Stimulated activated CD8-positive, alpha-beta memory T cell treated with anti-CD3 and anti-CD28 coated beads, Interleukin-15, amount 100 ng/mL, for 24 hours (primary cell): ENCODE measurements at places on chromosomes 12 and 14.

GRCh38 chr14:45247427-45247826, 5.6 kb downstream of the MIS18BP1 start:
- no peak for DNase-seq

DNA sequence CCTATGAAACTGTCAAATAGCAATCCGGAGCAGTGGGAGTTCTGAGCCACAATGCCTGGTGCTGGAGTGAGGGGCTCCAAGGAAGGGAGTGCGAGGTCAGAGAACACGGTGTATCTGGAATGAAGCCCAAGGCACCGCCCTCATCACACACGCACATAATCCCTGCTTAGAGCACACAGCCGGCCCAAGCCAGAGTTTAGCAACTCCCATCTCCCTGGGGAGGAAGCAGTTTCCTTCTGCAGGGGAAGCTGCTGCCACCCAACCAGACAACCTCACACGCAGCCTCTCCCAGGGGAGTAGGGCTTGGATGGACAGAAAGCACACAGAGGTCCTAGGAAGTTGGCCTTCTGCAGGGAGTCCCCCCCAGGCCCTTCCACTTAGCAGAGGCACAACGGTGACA, 31.3 kb downstream of the ACTN1 start:
- DNase-seq: no peak

DNA sequence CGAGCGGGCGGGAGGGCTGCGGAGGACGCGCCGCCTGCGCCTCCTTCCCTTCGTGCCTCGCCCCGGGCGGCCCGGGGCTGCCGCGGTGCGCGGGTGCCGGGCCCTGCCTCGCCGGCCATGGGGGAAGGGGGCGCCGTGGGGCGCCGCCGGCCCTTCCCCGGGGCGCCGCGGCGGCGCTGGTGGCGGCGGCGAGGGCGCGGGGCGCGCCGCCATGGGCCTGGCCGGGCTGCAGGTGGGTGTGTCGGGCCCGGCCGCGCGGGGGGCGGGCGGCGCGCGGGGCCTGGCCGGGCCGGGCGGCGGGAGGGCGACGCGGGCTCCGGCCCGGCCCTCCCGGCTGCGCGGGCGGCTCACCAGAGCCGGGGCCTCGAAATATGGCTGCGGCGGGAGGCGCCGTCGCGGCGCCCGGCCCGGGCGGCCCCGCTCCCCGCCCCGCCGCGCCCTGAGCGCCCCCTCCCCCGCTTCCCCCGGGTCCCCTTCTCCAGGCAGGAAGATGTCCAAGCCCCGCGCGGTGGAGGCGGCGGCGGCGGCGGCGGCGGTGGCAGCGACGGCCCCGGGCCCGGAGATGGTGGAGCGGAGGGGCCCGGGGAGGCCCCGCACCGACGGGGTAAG, 5.1 kb downstream of the KMT5A start:
- no peak for DNase-seq

DNA sequence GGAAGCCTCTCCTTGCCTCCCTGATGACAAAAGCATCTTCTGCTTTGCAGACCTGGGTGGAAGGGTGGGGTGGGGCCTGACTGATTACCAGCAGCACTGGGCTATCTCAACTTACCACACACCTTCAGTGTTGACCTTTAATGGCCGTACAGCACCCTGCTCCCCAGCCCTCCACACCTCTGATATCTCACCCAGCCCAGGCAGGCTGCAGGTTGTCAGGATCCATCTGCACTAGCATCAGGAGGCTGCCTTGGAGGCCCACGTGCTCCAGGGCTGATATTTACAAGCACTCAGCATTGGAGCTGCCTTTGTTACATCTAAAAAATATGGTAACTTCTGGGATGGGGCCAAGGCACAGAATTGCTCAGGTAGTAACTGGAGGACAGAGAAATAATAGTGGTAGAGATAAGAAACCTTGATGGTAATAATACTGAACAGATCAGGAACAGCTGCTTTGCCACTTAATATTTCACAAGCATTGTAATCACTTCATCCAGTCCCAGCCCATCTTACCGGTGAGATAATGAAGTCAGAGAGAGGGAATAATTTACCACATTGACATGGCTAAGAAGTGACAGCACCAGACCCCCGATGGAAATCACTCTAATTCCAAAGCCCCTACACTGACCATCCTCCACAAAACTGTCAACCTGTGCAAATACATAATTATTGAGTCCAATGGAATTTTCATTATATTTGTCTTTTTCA, 125.2 kb upstream of the RFLNA start:
- DNase-seq: no peak

- DNase-seq: no peak
Measured at GRCh38 chr14:104678346-104678745, 11.1 kb upstream of the INF2 start.

DNA sequence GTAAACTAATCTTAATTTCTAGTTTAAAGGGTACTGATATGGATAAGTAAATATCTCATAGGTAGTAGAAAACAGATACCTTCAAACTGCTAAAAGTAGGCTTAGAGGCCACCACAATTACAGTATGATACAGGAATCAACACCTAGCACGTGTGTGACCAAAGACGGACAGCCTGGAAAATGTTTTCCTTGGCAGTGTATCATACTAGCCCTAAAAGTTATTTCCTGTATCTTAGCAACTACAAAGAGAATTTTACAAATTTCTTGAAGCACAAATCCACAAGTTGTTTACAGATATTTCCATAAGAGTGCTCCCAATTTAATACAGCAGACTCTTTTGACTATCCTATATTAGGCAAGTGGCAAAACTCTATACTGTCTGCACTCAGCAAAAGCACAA, 106.0 kb downstream of the ITPR2 start:
- DNase-seq: no peak

DNA sequence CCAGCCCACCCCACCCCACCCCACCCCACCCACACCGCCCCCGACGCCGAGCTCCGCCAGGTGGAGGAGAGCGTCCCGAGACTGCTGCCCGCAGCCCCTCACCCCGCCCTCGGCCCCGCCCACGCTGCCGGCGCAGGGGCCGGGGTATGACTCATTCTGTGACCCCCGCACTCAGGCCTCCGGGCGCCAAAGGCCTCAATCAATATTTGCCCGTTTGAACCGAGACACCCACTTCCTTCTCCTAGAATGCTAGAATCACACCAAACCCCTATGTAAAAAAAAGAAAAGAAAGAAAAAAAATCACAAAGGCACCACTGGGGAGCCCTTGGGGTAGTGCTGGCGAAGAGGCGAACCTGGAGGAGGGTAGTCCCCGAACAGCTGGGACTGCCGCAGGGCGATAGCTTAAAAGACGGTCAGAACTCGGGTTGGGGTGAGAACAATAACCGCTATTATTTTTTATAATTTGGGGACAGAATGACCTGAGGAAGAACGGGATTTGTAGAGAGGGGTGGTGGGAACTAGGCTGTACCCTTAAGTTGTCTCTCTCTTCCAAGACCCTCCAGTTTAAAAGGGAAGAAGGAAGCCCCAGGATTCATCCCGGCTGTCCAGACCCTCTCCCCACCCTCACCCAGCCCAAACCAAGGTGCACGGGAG, 894 bp downstream of the KRT8 start:
- DNase-seq: no peak

- no peak for DNase-seq
Measured at GRCh38 chr12:50186681-50187080, 19.5 kb upstream of the CERS5 start.

GRCh38 chr12:128204711-128205110, 62.3 kb upstream of the TMEM132C start:
- DNase-seq: no peak

DNA sequence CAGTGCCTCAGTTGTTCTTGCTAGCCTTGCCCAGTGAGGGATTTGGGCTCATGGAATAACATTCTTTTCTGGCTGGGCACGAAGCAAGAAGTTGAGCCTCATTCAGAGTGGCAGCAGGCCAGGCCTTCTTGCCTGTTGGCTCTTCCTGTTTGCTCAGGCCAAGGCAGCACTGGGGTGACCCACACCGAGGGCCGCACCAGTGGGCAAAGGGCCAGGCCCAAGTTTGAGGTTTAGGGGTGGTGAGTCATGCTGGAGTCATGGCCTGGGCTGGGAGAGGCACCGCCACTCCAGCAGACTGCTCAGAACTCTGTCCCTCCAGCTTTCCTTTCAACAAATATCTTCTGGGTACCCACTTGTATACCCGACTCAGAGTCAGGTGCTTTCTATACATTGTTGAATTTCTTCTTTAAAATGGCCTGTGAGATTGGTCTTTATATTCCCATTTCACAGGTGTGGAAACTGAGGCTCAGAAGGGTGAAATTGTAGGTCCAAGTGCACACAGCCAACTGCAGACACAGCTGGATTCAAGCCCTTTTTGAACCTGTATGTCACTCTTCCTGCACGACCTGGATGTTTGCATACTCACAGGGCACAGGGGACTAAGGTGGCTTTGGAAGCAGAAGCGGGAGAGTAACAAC, 279.4 kb downstream of the FOXN3 start:
- no peak for DNase-seq

DNA sequence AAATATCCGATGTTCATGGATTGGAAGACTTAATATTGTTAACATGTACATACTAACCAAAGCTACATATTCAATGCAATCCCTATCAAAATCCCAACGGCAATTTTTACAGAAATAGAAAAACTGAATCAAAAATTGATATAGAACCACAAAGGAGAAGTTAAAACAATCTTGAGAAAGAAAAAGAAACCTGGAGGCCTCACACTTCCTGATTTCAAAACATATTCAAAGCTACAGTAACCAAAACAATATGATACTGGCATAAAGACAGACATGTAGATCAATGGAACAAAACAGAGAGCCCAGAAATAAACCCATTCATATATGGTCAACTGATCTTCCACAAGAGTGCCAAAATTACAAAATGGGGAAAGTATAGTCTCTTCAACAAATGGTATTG, 5.4 kb upstream of the PELI2 start:
- DNase-seq: no peak

GRCh38 chr12:57883057-57883456, 36.5 kb upstream of the CTDSP2 start:
- no peak for DNase-seq

DNA sequence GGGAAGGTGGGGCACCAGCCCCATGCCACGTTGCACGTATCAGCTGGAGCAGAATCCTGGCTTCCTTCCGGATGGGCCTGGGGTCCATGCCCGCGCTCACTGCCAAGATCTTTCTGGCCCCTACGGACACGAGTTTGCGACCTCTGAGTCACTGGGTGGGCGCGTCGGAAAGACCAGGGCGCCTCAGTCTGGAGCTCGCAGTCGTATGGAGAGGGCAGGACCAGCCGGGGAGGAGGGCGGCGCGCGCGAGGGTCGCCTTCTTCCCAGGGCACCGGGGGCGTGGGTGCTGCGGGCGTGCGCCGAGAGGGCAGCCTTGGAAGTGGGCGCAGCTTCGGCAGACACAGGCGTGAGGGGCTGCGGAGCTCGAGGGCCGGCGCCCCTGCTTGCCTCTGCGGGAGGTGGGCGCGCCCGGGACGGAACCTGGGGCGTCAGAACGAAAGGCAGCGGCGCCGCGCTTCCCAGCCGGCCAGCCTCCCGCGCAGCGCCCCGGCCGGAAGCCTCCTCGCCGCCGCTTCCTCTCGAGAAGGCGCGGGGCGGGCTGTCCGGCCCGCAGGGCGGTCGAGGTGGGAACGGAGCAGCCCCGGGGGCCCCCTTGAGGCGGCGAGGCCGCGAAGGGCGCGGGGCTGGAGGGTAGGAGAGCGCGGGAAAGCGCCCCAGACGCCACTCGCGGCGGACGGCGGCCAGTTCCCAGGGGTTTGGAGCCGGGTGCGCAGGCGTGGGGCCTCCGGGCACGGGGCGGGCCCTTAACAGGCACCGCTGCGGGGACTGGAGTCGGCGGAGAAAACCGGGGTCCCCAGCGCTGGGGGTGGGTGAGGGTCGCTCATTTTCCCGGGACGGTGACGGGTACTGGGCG, at the start of gene ARL6IP4:
Gene ARL6IP4, plus strand, starts transcription at position 499 of the 853 bp plus-strand sequence. CDS start 459 bp downstream, outside the sequence.
- DNase-seq: peak; percentile 54

GRCh38 chr12:71503579-71504391, 64.2 kb downstream of the LGR5 start:
- no peak for DNase-seq

GRCh38 chr12:115761784-115762183, 515.7 kb downstream of the MED13L start:
- DNase-seq: no peak

DNA sequence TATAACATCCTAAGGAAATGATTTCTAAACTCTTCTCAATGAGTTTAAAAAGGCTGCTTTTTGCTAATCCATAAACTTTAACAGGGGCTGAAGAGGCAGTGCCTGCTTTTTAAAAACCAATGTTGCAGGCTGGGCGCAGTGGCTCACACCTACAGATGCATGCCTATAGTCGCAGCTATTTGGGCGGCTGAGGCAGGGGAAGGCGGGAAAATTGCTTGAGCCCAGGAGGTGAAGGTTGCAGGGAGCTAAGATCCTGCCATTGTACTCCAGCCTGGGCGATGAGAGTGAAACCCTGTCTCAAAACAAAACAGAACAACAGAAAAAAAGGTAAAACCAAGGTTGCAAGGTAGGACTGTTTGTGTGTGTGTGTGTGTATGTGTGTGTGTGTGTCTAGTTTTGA, 531.2 kb downstream of the DIO2 start:
- no peak for DNase-seq

GRCh38 chr12:6438345-6438744, 6.4 kb upstream of the CD27 start:
- DNase-seq: no peak

- no peak for DNase-seq
Measured at GRCh38 chr12:24901576-24902461, 47.1 kb downstream of the BCAT1 start.

GRCh38 chr12:1564067-1564466, 30.3 kb downstream of the FBXL14 start:
- no peak for DNase-seq

DNA sequence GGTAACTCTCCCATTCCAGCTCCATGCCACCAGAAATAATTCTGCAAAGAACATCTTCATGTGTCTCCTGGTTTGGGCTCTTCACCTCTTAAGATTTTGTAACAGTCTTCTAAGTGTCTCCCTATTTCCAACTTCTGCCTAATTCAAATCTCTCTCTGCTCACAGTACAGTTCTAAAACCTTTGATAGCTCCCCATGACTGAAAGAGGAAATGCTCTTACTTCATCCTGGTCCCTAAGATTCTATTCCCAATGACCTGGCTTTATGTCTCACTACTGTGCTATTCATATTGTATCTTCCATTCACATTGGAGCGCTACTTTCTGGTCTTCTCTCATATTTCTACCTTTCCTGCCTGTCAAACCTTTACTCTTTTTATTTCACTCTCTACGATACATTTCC, 1.6 kb downstream of the AMN1 start:
- DNase-seq: no peak

DNA sequence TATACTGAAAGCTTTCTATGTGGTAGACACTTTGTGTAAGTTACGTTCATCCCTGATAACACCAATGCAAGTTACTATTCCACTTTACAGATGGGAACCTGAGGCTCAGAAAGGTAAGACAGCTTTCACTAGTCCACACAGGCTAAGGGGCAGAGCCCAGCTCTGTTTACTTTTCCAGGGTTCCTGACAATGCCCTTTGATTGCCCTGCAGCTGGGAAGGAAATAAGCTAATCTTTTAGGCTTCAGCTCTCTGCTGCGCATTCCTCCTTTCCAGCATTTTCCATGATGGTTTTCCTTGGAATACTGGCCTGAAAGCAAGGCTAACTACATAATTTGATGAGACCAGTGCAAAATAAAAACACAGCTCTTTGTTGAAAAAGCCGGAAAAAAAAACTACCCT, 185.7 kb upstream of the BTG1 start:
- no peak for DNase-seq
